ENCODE measurements at places on chromosomes 5 and 9. TPM values are rescaled to one million over a fixed set of nuclear protein-coding genes. Genes with fewer than 3 reads are reported as not detected.

CARD6 gene
- 3.3 TPM for total RNA-seq

PDE8B gene
- 0.33 TPM for total RNA-seq

PCDHA12 gene
- 0.96 TPM for total RNA-seq

PTGES gene
- total RNA-seq: 39.5 TPM
